ENCODE measurements at places on chromosomes 2 and 18.

- no peak overlapping the region for H3K4me3 ChIP-seq
- DNase-seq = no peak
- no peaks in the 10 kb centered on the region for H3K36me3 ChIP-seq
- H3K27ac ChIP-seq = no peak overlapping the region
- no peaks in the 10 kb centered on the region for H3K4me1 ChIP-seq
Observed at GRCh38 chr18:51382081-51382480, 184.6 kb upstream of the MEX3C start.

GRCh38 chr2:102927854-102928267 lies 166.0 kb downstream of the TMEM182 start:
- H3K4me1 ChIP-seq = no peaks in the 10 kb centered on the region
- no peaks in the 10 kb centered on the region for H3K36me3 ChIP-seq
- H3K4me3 ChIP-seq = no peak overlapping the region
- no peak for DNase-seq
- H3K27ac ChIP-seq = no peak overlapping the region
- H3K27me3 ChIP-seq = no peaks in the 10 kb centered on the region

GRCh38 chr18:79637921-79638909 lies 41.4 kb upstream of the CTDP1 start:
- no peak overlapping the region for H3K4me3 ChIP-seq
- no peak overlapping the region for H3K27ac ChIP-seq
- H3K27me3 ChIP-seq = no peaks in the 10 kb centered on the region
- no peak for DNase-seq

DNA sequence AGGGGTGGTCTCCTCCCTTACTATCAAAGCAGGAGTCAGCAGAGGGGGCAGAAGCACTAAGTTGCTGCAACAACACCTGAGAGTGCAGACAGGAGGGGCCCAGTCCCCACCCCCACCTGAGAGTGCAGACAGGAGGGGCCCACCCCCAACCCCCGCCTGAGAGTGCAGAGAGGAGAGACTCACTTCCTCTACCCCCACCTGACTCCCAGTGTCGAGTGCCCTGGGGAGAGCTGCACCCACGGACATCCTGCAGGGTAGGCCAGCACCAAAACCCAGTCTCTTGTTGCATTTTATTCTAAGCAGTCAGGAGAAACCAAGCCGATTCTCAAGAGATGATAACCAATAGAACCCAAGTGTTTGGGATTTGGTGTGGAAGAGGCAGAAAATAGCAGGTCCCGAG lies 78.4 kb downstream of the NAPG start:
- no peak overlapping the region for H3K27ac ChIP-seq
- no peak for DNase-seq
- no peaks in the 10 kb centered on the region for H3K27me3 ChIP-seq

DNA sequence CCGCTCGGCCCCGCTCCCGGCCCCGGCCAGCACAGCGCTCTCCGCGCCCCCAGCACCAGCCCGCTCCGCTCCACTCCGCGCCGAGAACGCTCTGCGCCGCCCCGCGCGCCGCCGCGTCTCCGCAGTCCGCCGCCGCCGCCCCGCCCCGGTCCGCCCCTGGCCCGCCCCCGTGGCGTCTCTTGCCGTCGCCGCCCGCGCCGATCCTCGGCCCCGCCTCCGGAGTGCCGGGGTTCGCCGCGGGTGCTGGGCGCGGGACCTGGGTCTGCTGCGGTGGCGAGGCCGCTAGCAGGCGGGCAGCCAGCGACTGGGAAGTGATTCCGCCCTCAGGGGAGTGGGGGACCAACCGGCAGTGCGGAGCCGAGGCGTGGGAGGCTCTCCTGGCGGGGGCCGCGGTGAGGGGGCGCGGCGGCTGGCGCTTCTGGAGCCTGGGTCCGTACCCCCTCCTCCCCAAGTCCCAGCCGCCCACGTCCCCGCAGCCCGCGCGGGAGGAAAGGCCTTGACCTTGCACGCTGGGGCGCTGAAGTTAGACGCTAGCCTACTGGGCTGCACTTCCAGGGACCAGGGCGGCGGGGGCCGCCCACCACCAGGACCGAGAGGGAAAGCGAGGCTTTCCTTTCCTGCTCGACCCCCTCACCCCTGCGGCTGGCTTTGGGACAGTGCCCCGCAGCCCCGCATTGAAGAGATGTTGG lies at the start of gene HS6ST1:
Gene HS6ST1, minus strand, starts transcription at position 93 of the 689 bp plus-strand sequence. CDS start 305 bp downstream, outside the sequence.
- DNase-seq = no peak
- peaks cover 15% of the 10 kb centered on the region for H3K4me1 ChIP-seq
- H3K36me3 ChIP-seq = no peaks in the 10 kb centered on the region
- no peaks in the 10 kb centered on the region for H3K27me3 ChIP-seq

- no peak overlapping the region for H3K27ac ChIP-seq
- H3K36me3 ChIP-seq = no peaks in the 10 kb centered on the region
- H3K27me3 ChIP-seq = no peaks in the 10 kb centered on the region
- H3K4me1 ChIP-seq = no peaks in the 10 kb centered on the region
- H3K4me3 ChIP-seq = no peak overlapping the region
Observed at GRCh38 chr2:114859726-114860510, 417.5 kb downstream of the DPP10 start.

DNA sequence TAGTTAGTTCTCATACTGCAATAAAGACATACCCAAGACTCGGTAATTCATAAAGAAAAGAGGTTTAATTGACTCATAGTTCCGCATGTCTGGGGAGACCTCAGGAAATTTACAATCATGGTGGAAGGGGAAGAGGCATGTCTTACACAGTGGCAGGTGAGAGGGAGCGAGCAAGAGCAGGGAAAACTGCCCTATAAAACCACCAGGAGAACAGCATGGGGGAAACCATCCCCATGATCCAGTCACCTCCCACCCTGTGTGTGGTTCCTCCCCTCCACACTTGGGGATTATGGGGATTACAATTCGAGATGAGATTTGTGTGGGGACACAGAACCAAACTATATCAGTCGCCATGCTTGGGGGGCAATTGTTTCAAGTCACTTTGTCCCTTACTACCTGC lies 1.1 kb upstream of the SSB start:
- H3K27me3 ChIP-seq = no peaks in the 10 kb centered on the region
- no peak overlapping the region for H3K4me3 ChIP-seq
- peaks cover 4% of the 10 kb centered on the region for H3K36me3 ChIP-seq
- no peak overlapping the region for H3K27ac ChIP-seq
- H3K4me1 ChIP-seq = no peaks in the 10 kb centered on the region

- H3K27me3 ChIP-seq = no peaks in the 10 kb centered on the region
- H3K27ac ChIP-seq = no peak overlapping the region
- no peak for DNase-seq
- no peaks in the 10 kb centered on the region for H3K4me1 ChIP-seq
- no peaks in the 10 kb centered on the region for H3K36me3 ChIP-seq
- H3K4me3 ChIP-seq = no peak overlapping the region
Observed at GRCh38 chr18:53004798-53005197, 664.8 kb downstream of the DCC start.

- no peaks in the 10 kb centered on the region for H3K4me1 ChIP-seq
- no peaks in the 10 kb centered on the region for H3K36me3 ChIP-seq
- no peaks in the 10 kb centered on the region for H3K27me3 ChIP-seq
- no peak overlapping the region for H3K4me3 ChIP-seq
- DNase-seq = no peak
- H3K27ac ChIP-seq = no peak overlapping the region
Observed at GRCh38 chr2:227765788-227766372, 20.2 kb downstream of the SCYGR8 start.

DNA sequence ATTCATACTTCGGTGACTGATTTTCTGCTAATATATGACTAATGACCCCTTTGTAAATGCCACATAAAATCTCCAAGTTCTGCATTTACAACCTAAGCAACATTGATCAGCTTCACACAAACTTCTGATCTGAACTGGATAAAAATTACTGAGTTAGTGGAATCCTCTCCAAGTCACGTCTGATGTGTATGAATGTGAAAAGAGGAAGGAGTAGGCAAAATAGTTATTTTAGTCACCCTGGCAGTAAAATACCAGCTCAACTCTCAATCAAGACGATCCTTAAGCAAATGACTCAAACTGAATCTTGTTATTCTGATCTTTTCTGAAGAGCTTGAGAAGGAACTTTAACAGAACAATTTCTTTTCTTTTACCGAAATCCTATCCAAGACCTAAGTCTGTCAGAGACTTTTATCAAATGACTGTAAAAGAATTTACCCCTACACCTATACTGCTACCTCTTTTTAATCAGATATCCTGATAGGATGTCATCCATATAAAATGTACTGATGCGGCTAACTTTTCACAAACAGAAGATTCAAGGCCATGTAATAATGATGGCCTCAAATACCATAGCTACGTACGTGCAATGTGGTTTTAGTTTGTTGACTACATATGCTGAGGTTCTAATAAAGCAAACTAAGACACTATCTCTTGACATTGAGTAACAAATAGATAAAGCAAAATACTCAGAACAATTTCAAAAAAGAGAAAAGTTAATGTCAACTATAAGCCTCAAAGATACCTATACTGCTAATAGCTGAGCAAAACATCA lies 23.7 kb downstream of the CUL3 start:
- H3K4me3 ChIP-seq = peak overlapping the region; percentile 29
- H3K4me1 ChIP-seq = peaks cover 12% of the 10 kb centered on the region
- no peaks in the 10 kb centered on the region for H3K27me3 ChIP-seq
- peak overlapping the region; percentile 13 for H3K27ac ChIP-seq
- peak; percentile 50 for DNase-seq

- DNase-seq = no peak
- H3K36me3 ChIP-seq = no peaks in the 10 kb centered on the region
- H3K4me3 ChIP-seq = no peak overlapping the region
- H3K27me3 ChIP-seq = no peaks in the 10 kb centered on the region
- no peak overlapping the region for H3K27ac ChIP-seq
Observed at GRCh38 chr2:72744049-72744448, 81.8 kb downstream of the EXOC6B start.

- H3K4me3 ChIP-seq = peak overlapping the region; percentile 62
- DNase-seq = peak; percentile 63
- peaks cover 24% of the 10 kb centered on the region for H3K4me1 ChIP-seq
- no peaks in the 10 kb centered on the region for H3K27me3 ChIP-seq
Observed at GRCh38 chr2:216056739-216057138, 24.9 kb downstream of the PECR start.

DNA sequence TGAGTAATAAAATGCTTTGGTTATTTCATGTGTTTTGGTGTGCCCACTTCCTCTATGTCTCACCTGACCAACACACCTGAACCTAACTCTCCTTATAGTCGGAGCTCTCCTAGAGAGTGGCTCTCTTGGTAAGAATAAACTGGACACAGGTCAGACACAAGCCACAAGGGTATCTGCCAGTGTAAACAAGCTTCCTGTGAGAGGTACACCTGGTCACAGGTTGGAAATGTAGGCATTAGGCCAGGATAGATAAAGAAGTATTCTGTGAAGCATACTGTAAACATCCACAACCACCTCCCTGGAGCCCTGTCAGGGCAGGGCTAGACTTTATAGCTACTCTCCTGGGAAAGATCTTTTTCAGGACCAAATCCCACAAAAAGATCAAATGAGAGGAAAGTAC lies 69.4 kb downstream of the ZDBF2 start:
- H3K27ac ChIP-seq = no peak overlapping the region
- no peak overlapping the region for H3K4me3 ChIP-seq
- no peaks in the 10 kb centered on the region for H3K36me3 ChIP-seq
- no peak for DNase-seq
- H3K27me3 ChIP-seq = no peaks in the 10 kb centered on the region

DNA sequence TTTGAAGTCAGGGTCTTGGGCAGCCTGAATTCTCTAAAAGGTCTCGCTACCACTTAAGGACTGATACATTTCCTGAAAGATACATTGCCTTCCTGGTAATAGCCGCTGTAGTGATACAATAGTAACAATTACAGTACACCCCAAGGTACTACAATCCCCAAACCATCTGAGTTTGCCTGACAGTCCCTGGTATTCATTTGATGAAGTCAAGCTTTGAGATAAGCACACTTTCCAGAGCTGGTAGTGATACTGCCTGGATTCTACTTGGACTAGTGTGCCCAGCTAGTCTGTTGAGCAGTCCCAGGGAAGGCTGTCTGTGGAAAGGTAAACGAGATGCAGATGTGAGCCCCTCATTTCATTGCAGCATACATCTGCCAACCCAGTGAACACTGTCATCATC lies 24.4 kb upstream of the ITGB6 start:
- H3K36me3 ChIP-seq = no peaks in the 10 kb centered on the region
- DNase-seq = no peak
- H3K4me1 ChIP-seq = peaks cover 9% of the 10 kb centered on the region
- no peaks in the 10 kb centered on the region for H3K27me3 ChIP-seq

DNA sequence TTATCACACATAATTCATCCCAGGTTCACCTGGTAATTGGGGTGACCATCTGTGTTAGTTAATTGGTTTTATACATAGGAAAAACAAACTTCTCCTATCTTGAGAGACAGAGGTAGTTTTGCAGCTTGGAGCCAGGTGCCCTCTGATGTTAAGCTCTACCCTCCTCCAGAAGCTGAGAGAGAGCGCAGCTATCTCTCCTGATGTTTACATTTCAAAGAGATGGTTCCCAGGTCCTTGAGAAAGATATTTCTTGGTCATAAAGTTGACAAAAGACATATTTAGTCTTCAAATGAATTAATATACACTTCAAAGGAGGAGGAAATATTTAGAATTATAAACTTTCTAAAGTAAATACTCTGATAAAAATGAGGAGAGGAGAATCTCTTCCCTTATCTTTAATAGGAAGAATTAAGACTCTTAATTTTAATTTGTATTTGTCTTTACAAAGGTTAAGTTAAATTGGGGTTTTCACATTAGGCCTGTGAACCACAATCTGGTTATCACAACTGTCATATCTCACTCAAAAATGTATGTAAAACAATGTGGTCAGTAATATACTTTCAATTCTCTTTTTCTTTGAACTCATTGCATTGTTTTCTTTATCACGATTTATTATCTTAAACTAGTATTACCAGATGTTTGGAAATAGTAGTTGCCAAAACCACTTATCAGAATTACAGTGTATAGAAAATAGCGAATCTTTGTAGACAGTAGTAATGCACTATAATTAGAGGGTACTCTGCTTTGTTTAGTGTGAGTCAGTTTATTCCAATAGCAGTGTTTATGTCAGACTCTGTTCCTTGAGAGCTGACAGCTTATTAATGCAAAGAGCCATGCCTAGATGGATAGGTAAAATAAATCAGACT lies 26.8 kb downstream of the SERPINB4 start:
- H3K4me3 ChIP-seq = no peak overlapping the region
- no peaks in the 10 kb centered on the region for H3K4me1 ChIP-seq
- no peak overlapping the region for H3K27ac ChIP-seq
- no peaks in the 10 kb centered on the region for H3K27me3 ChIP-seq

DNA sequence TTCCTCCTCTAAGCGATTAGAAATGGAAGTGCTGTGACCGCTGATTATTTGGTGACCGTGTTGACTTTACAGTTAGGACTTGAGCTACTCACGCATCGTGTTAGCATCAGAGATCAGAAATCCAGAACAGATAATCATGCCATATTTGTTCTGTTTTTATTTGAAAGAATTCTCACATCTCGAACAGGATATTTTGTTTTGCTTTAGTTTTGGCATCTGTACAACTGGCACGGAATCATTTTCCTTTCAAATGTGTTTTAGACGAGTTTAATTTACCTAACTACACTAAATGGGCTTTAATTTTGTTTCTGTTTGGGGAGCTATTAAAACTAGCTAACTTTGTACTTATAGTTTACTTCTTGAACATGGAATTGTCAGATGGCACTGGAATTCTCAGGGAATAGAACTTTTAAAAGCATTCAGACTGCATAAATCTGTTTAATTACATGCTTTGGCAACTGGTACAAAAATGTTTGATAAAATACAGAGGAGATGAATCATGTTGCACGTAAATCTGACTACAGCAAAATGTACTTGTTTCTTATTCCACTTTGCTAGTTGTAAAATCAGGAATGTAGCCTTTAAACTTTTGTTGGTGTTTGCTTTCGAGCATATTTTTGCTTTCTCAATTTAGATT lies 1.4 kb downstream of the ITPRID2 start:
- no peaks in the 10 kb centered on the region for H3K36me3 ChIP-seq
- H3K27me3 ChIP-seq = no peaks in the 10 kb centered on the region
- peak overlapping the region; percentile 81 for H3K4me3 ChIP-seq
- peak overlapping the region; percentile 41 for H3K27ac ChIP-seq
- no peaks in the 10 kb centered on the region for H3K4me1 ChIP-seq
- DNase-seq = no peak
